T-helper 9 cell (primary cell): ENCODE measurements at places on chromosomes 2 and 18.

DNA sequence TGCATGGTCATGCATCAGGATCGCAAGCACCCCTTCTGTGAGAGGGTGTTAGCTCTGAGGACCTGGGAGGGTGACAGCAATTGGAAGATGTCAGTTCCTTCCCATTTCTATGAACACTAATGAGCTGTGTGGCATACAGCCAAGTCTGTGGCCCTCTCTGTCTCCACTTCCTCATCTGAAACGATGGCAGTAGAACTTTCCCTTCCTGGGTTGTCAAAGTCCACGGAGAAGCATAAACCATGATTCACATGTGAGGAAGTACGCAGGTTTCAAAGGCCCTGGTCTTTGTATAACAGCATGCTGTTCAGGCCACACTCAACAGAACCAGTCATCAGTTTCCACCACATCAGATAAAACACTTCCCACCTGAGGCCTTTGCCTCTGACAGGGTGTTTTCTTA, 167.4 kb upstream of the RAB6C start:
- no peak for DNase-seq

- DNase-seq, result no peak
Observed at GRCh38 chr2:217743966-217744761, 258.6 kb downstream of the TNS1 start.

DNA sequence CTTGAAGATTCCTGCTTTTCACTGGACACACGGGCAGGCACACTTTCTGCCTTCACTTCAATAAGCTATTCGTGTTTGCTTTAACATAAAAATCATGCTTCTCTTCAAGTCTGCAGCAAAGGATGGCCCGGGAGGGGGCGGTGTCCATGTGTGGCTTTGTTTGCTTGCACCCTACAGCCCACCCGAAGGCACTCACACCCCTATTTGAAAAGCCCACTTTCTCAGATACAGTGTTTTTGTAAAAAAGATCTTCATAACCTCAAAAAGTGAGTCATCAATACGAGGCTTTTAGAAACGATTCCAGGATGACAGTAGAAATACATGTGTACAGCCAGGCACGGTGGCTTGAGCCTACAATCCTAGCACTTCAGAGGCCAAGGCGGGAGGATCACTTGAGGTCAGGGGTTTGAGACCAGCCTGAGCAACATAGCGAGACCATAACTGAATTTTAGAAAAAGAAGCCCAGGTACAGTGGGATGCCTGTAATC, 36.5 kb upstream of the HPCAL1 start:
- DNase-seq, result no peak

GRCh38 chr2:54803783-54804751, 80.6 kb downstream of the EML6 start:
- no peak for DNase-seq

GRCh38 chr18:24559526-24559925, 99.1 kb downstream of the HRH4 start:
- no peak for DNase-seq

DNA sequence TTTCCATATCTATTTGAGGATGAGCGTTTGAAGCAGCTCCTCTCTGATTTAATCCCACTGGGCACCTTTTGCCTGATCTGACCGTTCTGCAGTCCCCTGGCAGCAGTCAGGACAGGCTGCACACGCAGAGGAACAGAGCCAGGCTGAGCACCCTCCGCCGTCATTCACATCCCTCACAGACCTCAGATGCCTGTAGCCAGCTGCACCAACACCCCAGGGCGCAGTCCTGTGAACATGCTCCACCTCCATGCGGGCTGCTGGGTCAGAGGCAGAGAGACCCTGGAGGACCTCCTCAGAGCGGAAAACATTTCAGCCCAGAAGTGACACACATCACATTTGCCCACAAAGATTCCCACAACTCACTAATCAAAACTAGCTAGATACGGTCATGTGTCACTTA, 146.1 kb downstream of the SEPTIN10 start:
- DNase-seq, result no peak

DNA sequence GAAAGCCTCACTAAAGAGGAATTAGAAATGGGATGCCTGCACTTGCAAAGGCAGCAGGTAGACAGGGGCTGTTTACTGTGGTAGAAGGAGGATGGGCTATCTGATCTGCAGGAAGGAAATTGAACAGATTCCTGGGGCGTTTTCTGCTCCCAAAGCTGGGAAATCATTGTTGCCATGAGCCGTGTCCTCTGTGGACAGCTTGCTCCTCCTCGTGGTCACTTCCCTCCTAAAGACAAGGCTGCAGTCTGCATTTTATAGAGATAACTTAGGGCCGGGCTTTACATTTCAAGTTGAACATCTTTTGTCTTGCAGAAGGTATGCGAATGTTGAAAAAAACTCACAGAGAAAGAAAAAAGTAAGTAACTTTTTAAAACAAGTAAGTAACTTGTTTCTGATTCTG, 50.9 kb downstream of the DCDC2C start:
- no peak for DNase-seq

DNA sequence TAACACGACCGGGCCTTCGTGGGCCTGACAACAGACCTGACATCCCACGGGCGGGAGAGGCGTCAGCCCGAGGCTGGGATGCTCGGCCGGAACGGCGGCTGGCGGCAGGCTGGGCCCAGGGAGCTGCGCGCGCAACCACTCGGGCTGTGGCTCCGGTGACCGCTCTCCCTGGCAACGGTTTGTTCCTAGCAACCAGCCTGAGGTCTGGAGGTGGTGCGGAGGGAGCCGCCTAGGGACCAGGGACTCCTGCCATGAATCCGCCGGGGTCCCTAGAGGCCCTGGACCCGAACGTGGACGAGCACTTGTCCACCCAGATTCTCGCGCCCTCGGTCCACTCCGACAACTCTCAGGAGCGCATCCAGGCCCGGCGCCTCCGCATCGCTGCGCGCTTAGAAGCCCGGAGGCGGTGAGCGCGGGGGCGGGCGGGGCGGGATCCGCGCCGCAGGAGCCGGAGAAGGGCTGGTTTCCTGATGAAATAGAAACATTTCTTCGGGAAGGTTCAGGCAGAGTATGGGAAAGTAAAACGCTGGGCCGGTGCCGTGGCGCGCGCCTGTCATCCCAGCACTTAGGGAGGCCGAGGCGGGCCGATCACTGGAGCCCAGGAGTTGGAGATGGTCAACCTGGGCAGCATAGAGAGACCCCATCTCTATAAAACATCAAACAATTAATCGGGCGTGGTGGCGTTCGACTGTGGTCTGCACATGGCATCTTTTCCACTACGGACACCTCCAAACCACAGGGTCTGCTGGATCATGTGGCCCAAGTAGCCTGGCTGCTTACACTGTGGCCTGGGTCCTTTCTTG, at the start of gene DRC1:
TSS of gene DRC1 (plus strand) at position 182 of the 803 bp plus-strand sequence. CDS start at position 252, 70 bp downstream.
- no peak for DNase-seq

DNA sequence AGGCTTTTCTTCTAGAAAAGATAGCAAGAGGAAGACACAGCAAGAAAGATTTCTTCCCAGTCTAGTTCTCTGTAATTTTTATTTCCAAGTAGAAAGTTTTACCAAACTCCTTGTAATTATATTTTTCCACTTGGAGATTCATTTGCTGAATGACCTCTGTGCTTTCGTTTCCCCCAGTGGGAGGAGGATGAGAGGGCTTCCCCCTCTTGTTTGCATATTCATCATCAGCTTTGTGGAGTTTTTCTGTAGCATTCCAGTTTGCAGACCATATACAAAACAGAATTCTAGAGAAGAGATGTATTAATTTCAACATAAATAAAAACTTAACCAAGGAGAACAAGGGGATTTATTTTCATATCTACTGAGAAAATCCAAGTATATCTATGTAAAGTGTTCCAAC, 51.3 kb downstream of the RMDN2 start:
- DNase-seq, result no peak

GRCh38 chr2:67776276-67776675, 286.5 kb downstream of the C1D start:
- DNase-seq, result no peak

GRCh38 chr2:76679025-76679396, 843.2 kb downstream of the LRRTM4 start:
- no peak for DNase-seq

- DNase-seq, result no peak
Observed at GRCh38 chr18:48360376-48361021, 48.7 kb downstream of the ZBTB7C start.

DNA sequence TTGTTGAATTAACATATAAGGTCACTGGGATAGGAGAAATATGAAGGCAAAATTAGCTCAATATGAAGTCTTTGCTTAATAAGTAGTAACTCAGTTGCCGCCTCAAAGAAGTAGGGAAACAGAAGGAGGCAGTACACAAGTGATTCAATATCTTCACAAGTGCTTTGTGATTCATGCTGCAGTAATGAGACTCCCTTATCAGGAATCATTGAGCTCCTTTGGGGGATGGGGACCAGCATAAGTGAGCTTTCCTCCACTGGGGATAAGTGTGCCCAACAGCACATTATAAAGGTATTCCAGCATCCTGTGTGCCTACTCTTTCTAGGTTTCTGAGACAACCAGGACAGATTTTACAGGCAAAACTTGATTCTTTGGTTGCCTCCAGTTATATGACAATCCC, 323.4 kb upstream of the UBE2E3 start:
- no peak for DNase-seq

DNA sequence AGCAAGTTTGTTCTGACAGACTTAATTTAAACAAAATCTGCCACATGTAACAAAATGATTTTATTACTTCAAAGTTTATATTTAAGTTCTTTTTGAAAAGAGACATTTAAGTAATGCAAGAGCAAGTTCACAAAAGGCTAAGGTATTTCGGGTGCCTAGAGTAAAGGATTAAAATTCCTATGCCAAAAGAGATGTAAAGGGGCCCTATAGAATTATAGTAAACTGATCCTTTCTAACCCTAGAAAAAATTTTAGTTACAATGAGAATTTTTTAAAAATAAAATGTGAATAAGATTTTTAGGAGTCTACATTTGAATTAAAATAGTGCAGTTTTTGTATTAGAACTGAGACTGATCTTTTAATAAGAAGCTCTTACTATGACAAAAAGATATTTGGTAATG, 147.1 kb downstream of the PLEKHA3 start:
- DNase-seq, result no peak

DNA sequence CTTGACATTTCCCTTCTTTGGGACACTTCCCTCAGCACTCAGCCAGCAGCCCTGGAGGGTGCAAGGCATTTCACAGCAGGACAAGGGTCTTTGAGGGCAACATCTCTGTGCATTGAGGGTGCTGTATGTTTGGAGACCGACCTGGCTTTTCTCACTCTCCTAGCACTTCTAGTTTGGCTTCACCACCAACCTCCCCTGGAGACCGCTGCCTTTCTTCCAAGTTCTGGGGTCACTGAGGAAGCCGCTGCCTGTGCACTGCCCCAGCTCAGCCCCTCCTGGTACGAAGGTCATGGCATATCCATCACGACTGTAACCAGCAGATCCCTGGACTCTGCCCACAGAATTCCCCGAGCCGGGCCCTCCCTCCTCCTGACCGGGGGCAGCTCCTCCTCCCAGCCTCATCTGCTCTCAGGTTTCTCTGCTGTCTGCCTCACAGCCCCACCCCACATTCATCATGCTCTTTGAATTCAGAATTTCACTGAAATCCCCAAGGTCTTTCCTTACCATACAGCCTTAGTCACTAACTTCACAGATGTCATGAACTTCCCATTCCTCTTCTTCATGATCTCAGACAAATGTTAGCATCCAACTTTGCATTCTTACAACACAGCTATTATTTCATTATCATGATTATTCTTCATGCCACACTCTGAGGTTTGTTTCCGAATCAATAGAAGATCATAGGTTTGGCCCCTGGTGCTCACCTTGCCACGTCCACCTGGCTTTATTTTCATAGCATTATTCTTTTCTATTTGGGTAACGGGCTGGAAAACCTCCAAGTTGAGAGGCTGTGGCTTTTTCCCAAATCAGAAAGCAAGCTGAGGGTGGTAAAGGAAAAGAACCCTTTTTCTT, 113.0 kb upstream of the COPS8 start:
- no peak for DNase-seq

DNA sequence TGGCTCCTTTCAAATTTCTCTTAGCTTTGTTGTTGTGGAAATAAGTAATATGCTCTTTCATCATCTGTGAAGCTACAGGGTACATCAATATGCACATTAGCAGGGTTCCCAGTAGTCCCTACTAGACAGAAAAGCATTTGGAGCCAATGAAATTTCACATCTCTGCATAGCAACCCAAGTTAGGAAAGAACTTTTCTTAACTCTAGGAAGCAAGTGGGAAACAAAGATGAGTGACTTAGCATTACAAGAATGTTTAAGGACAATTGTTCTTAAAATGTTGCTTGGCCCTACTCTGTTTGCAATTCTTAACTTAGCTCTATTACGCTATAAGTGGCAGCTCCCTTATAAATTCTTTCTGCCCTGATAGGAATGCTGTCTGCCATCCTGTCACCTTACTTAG, 39.6 kb downstream of the ZEB2 start:
- no peak for DNase-seq

- no peak for DNase-seq
Observed at GRCh38 chr18:8962855-8963635, 139.5 kb upstream of the NDUFV2 start.

DNA sequence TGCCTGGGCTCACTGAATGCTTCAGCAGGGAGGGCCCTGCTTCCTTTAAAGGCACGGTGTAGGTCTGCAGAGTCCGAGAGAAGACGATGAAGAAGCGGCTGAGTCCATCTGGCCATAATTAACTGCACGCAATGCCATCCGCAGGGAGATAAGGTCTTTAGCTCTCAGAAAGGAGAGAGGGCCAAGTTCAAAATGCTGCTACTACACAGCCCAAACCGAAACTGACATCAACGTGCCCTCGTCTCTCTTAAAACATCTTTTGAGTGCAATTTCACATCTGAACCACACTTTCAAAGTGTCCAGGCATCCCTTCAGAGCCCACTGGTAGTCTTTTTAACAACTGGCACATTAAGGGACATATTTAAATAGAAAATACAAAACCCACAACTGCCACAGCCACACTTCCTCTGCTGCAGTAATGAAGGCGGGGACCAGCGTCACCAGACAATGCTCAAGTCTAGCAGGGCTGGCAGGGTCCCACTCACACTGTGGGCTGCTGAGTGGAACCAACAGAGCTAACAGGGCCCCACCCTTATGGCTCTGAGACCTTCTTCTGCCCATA, 35.8 kb downstream of the ST3GAL5 start:
- peak; percentile 61 for DNase-seq

- DNase-seq, result no peak
Observed at GRCh38 chr2:173647681-173648311, 293.1 kb downstream of the CDCA7 start.
